ENCODE measurements at places on chromosomes 7 and 10.
A peak's percentile ranks its signal among the peaks of the same experiment; 100 is the strongest.

DNA sequence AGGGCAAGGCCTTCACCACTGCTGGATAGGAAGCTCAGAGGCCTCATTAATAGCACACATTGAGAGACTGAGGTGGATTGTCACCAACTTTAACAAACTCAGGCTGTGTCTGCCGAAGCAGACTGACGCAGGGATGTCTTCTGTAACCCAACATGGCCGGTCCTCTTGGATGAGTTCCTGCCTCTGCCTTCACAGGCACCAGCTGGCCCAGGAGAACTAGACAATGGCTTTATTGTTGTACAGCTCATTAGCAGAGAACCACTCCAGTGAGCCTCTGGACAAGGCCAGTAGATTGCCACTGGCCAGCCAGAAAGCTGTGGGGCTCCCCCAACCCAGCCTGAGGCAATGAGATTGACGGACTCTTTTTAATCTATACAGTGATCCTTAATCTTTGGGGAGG lies 9.4 kb downstream of the NODAL start:
- DNase-seq, result peak; percentile 76

GRCh38 chr7:88046839-88047573 lies 113.0 kb downstream of the ADAM22 start:
- no peak for DNase-seq

GRCh38 chr7:114356133-114356532 lies 58.5 kb upstream of the FOXP2 start:
- DNase-seq, result no peak

- no peak for DNase-seq
Measured at GRCh38 chr10:83701799-83702198, 437.5 kb upstream of the GHITM start.

GRCh38 chr7:33964417-33965182 lies 59.3 kb downstream of the BMPER start:
- DNase-seq, result no peak

DNA sequence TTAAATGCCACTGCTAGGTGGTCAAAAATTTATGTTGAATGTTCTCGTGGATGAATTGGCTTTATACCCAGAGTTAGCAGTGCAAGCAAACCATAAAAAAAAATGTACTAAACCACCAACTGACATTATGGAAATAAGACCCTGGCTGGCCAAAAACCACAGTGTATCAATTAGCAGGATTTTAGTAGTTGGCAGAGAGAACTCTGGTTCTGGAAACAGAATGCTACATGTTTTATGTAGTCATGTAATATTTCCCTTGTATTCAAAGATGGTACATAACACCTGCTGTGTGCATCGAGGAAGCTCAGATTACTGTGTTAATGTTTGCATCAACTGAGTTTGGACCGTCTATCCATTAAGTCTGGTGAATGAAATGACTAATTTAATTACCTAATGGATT lies 618.5 kb downstream of the CCSER2 start:
- DNase-seq, result no peak

- DNase-seq, result no peak
Measured at GRCh38 chr10:26821699-26822570, 38.8 kb downstream of the ABI1 start.

- no peak for DNase-seq
Measured at GRCh38 chr7:40843338-40843985, 708.7 kb downstream of the SUGCT start.

DNA sequence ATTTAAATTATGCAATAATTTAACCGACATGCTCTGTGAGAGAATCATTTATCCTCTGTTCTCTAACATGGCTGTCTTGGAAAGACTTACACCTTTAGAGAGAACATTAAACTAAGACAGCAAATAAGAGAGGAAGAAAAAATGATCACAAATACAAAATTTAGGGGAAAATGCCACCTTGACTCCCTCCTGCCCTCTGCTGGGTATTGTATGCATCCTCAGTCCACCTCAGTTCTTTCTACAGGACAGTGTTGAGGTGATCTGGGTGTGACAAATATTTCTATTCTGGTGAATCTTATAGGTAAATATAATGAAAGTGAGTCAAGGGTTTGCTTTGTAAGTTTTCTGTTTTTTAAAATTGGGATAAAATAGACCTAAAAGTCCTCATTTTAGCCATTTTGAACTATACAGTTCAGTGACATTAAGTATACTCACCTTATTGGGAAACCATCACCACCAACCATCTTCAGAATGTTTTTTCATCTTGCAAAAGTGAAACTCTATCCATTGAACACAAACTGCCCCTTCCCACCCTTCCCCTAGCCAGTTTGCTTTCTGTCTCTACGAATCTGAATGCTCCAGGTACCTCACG lies 61.5 kb upstream of the ELMO1 start:
- no peak for DNase-seq

GRCh38 chr10:94076325-94076841 lies 82.7 kb downstream of the PLCE1 start:
- DNase-seq, result no peak

DNA sequence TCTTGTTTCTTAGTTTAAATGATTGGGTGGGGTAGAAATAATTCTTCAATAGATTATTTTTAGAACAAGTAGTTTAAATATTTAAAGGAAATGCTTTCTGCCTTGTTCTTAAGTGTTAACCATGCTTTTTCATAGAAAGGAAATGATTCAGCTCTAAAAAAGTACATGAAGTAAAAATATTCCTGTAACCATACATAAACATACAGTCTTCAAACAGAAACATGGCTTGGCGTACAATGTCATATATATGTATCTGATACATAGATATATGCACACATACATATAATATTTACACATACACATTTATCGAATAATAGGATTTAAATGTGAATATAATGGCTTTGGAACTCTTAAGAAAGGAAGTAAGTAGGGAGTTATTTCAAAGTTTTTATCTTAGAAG lies 84.4 kb downstream of the RUNDC3B start:
- DNase-seq, result no peak

- DNase-seq, result no peak
Measured at GRCh38 chr7:140036224-140036962, 26.4 kb downstream of the PARP12 start.

- no peak for DNase-seq
Measured at GRCh38 chr7:131298608-131298992, 29.1 kb upstream of the MKLN1 start.

DNA sequence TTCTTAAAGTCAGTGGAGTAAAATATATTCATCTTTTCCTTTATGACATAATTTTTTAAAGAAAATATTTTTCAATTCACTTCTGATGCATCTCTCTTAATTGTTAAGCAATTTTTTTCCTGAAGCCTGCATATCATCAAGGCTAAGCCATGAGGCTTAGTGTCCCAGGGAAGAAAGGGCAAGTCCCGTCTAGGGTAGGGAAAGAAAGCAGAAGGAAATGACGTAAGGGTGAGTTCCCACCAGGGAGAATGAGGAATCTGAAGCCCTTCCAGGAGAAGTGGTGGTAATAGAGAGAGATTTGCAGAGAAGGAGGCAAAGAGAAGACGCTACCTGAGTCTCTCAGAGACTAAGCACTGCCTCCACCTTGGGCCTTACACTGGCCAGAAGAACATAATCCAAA lies 96.8 kb upstream of the NFE2L3 start:
- DNase-seq, result no peak

GRCh38 chr7:136677471-136678365 lies 190.7 kb upstream of the CHRM2 start:
- DNase-seq, result no peak

GRCh38 chr7:134660961-134661376 lies 14.3 kb downstream of the BPGM start:
- DNase-seq, result no peak

DNA sequence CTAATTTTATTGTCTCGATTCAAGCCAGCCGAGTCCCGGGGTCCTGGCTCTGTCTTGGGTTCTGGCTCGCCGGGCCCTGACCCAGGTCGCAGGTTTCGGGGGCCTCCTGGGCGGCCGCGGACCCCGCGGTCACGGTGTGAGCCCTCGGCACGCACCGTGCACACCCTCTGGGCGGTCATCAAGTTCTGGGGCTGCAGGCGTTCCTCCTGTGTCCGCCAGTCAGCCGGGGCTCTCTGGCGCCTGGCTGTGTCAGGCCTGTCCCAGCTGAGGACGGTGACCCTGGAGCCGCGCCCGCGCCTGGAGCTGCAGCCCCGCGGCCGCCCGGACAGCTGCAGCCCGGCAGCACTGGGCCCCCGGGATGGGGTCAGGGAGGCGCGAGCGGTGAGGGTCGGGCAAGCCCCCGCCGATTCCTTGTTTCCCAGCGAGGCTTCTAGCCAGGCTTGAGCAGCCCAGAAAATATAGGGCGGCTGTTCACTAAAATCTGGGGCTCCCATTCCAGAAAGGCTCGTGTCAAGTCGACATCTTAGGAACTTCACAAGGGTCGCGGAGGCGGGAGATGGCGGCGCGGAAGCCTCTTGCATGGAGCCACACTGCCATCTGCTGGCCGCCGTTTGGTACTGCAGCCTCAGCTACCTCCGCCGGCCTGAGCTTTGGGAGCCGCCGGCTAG lies 4.2 kb upstream of the HOXA7 start:
- DNase-seq, result peak; percentile 91

GRCh38 chr7:68684246-68684839 lies 913.9 kb upstream of the AUTS2 start:
- peak; percentile 27 for DNase-seq

- no peak for DNase-seq
Measured at GRCh38 chr7:98459529-98459928, 58.6 kb upstream of the BAIAP2L1 start.

- DNase-seq, result no peak
Measured at GRCh38 chr7:92498557-92498956, 20.8 kb upstream of the ERVW-1 start.

GRCh38 chr7:101719123-101719470 lies 90.0 kb upstream of the MYL10 start:
- no peak for DNase-seq

GRCh38 chr10:46541017-46541661 lies 15.3 kb downstream of the GPRIN2 start:
- DNase-seq, result no peak

GRCh38 chr10:113879691-113880090 lies 25.2 kb downstream of the NHLRC2 start:
- no peak for DNase-seq

- no peak for DNase-seq
Measured at GRCh38 chr7:23380961-23381360, 81.8 kb downstream of the MALSU1 start.

- DNase-seq, result no peak
Measured at GRCh38 chr10:116097239-116097784, 175.7 kb downstream of the GFRA1 start.

DNA sequence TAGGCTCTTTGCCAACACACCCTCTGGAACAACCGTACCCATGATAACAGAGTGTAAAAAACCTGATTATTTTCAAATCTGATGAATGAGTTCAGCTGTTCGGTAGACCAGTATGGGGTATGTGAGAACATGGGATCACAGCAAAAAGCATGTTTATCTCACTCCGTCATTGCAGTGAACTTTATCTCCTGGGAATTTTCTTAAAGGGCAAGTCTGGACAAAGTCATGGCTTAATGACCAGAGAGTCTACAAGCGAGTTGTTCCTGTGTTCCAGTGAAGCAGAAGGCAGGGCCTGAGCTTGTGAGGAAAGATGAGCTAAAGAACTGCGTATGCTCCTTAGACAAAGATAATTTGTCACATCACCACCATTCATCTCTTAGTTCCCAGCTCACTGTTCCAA lies 219.7 kb downstream of the TRIL start:
- DNase-seq, result no peak
